ENCODE measurements at places on chromosomes 1 and 21.
A peak's percentile ranks its signal among the peaks of the same experiment; 100 is the strongest.

- no peak for DNase-seq
These were observed 37.2 kb downstream of the ADSS2 start for GRCh38 chr1:244414543-244414942.

GRCh38 chr1:93585059-93585966 is 96.3 kb downstream of the BCAR3 start:
- DNase-seq: no peak

DNA sequence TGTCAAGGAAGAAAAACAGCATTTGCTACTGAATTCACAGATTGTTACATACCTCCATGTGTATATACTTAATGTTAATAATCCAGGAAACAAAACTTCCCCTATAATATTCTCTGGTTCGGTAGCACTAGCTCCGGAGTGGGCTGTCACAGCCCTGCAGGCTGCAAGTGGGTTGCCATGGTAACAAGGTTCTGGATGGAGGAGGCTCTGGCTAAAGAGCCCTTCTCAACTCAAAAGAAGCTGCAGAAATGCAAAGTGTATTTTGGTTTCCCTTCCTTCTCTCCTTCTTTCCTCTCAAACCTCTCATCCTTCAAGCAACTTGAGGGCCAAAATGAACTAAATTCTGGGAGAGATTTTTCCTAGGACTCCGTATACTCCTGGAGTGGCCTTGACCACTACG is 45.2 kb downstream of the ASTN1 start:
- no peak for DNase-seq

GRCh38 chr1:169882039-169882511 is 11.6 kb downstream of the SCYL3 start:
- no peak for DNase-seq

- DNase-seq: no peak
These were observed 58.0 kb downstream of the DDX20 start for GRCh38 chr1:111813440-111814304.

DNA sequence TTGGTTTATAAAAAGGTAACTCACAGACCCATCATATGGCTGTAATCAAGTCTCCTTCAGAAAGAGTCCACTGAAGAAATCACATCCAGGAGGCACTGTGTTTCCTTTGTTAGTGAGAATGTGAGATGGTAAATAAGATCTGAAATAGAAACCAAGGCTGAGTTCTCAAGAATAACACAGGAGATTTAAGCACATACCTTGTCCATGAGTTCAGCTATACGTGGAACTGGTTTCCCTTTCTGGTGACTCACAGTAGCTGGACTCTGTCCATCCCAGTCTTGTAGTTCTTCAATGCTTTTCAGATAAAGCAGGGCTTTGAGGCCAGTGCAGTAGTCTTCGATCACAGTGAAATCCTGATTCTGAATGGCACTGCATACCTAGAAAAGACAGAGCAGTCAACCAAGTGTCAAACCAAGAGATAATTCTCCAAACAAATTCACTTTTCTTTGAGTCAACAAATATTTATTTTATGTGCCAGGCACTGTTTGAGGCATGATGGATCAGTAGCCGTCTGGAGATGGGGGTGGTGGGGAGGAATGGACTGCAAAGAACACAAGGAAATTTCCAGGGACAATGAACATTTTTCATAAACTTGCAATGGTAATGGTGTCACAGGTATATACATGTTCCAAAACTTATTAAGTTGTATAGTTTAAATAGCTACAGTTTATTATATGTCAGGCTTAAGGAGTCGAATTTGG is 471.4 kb downstream of the PTBP2 start:
- no peak for DNase-seq

- DNase-seq: no peak
These were observed 29.3 kb downstream of the SDC3 start for GRCh38 chr1:30879126-30879786.

GRCh38 chr1:232327899-232328298 is 302.0 kb downstream of the SIPA1L2 start:
- DNase-seq: no peak

DNA sequence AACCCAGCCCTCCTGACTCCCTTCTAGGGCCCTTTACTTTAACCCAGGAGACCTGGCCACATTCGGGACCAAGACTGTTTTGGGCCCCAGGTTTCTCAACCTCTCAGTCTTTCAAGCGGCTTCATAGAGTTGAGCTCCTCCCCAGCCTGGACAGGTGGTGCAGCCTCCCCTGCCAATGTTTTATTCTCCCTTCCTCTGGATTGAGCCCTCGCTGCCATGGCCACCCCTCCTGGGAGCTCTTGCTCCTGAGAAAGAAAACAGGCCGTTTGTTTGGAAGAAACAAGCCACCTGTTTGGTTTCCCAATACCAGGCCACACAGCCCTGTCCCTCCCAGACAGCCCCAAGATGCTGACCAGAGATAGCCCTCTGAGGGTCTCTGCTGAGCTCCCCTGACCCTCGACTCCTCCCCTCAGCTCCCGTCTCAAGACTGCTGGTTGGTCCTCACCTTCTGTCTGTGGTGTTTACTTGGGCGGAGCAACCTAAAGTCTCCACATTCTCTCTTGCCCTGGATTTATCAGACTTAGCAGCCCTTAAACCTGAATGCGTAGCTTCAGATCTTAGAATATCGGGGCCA is 3.3 kb downstream of the TMEM51 start:
- DNase-seq: no peak

- no peak for DNase-seq
These were observed 58.9 kb downstream of the WLS start for GRCh38 chr1:68173283-68173935.

DNA sequence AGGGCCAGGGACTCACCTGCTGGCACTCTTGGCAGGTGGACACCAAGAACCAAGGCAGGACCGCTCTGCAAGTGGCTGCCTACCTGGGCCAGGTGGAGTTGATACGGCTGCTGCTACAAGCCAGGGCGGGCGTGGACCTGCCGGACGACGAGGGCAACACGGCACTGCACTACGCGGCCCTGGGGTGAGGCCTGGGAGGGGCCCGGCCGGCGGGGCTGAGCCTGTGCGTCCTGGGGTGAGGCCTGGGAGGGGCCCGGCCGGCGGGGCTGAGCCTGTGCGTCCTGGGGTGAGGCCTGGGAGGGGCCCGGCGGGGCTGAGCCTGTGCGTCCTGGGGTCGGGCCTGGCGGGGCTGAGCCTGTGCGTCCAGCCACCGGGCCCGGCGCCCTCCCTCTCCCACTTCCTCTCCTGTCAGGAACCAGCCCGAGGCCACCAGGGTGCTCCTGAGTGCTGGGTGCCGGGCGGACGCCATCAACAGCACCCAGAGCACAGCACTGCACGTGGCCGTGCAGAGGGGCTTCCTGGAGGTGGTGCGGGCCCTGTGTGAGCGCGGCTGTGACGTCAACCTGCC is 4.6 kb upstream of the MMP23B start:
- no peak for DNase-seq

GRCh38 chr1:53573522-53573921 is 114.3 kb downstream of the DMRTB1 start:
- DNase-seq: no peak

DNA sequence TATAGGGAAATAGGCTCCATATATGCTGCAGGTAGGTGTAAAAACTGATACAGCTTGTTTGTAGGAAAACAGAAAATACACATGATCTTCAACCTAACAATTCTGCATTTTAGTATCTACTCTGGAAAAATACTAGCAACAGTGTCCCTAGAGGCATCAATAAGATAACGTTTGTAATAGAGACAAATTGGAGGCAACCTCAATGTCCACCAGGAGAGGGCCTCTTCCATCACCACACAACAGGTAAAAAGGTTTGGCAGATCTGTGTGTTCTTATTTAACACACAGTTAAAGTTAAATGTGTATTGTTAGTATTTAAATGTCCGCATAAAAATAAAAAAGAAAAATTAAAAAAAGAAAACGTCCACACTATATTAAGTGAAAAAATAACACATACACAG is 5.4 kb downstream of the EIF2D start:
- peak; percentile 60 for DNase-seq

GRCh38 chr1:33334081-33334552 is 13.2 kb upstream of the A3GALT2 start:
- no peak for DNase-seq

All from HEK293T (cell line).